ENCODE measurements at places on chromosomes 3 and 15.

DNA sequence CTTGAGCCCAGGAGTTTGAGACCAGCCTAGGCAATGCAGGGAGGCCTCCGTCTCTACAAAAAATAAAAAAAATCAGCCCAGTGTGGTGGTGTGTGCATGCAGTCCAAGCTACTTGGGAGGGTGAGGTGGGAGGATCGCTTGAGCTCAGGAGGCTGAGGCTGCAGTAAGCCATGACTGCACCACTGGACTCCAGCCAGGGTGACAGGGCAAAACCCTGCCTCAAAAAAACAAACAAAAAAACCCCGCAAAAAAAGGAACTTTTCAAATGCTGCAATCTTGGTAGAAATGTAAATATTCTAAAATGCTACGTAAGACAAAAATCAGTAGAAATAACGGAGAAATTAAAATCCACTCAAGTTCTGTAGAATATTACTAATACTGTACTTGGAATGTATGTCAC, 108.1 kb upstream of the MELTF start:
- DNase-seq, result no peak

GRCh38 chr3:29463304-29463703, 182.4 kb downstream of the RBMS3 start:
- DNase-seq, result peak; percentile 66

- no peak for DNase-seq
Observed at GRCh38 chr3:157856078-157856939, 249.9 kb downstream of the SHOX2 start.

DNA sequence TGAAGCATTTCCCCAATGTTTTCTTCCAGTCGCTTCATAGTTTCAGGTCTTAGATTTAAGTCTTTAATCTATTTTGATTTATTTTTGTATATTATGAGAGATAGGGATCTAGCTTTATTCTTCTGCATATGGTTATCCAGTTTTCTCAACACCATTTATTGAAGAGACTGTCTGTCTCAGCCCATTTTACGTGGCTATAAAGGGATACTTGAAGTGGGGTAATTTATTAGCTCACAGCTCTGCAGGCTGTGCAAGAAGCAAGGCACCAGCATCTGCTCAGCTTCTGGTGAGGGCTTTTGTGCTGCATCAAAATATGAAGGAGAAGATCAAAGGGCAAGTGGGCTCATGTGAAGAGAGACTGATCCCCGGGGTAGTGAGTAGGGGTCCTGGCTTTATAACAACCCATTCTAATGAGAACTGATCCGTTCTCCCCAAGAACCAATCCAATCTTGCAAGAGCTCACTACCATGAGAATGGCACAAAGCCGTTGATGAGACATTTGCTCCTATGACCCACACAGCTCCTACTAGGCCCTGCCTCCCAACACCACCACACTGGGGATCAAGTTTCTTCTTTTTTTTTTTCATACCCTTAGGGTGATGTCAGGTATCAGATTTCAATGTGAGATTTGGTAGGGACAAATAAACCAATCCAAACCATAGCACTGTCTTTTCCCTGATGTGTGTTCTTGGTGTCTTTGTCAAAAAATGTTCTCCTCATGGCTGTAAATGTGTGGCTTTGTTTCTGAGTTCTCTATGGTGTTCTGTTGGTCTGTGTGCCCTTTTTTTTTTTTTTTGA, 63.2 kb downstream of the IQGAP1 start:
- DNase-seq, result peak; percentile 64

DNA sequence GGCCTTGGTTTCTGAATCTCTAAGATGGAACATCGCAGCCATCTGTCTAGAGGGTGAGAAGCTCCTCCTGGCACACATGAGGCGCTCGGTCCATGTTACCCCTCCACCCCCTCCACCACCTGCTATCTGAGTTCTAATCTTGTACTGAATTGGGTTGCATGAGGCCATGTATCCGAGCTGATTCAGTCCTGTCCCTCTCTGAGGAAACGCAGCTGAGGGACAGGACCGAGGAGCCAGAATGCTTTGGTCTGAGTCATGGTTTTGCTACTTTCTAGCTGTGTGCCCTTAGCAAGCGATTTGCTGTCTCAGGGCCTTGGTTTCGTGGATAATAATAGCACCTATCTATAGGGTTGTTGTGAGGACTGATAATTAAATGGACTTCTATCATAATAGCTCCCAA, 87.8 kb upstream of the SEC13 start:
- no peak for DNase-seq

GRCh38 chr3:158847885-158848284, 46.0 kb downstream of the MFSD1 start:
- DNase-seq, result no peak

DNA sequence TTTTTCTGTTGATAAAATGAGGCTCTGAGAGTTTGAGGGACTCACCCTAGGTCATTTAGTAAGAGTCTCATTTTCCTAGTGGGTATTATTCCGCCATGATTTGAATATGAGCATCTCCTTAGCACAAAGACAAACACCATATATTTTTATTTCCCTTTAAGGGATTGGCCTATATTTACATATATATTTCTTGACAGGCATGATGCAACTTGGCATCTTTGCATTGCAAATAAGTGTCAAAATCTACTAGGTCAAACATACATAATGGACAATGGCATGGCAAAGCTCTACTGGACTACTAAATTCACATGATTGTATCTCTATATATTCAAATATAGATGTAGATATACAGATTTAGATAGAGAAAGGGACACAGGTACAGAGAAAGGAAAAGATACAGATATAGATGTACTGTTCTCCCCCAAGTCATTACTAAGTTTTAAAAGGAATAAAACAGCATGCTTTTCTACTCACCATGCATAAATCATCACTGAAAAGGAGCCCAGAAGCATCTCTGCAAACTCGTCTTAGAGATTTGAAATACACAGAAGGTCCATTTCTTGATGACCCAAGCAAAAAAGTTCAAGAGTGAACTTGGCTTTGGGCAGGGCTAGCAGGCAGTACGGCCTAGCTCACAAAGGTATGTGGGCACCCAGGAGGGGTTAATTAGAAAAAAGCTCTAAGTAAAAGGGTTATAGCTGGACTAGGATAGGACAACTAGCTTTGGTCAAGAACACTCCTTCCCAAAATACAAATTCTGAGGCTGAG, 495.8 kb downstream of the NTRK3 start:
- no peak for DNase-seq

DNA sequence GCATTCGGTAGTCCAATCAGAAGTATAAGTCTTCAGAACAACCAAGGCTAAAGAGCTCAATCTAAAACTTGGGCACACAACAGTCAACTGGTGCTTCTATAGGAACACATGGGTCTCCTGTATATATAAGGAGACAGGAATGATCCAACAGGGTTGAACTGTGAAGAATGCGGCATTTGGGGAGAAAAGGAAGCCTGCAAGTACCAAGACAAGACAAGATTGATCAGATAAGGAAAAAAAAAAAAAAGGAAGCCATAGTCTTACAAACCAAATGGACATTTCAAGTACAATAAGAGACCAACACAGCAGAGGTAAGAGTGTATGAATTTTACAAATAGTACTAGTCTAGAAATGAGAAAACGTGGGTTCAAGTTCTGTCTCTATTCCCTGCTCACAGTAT, 6.5 kb downstream of the CPEB1 start:
- DNase-seq, result no peak

GRCh38 chr3:33240261-33240660, 21.7 kb upstream of the SUSD5 start:
- DNase-seq, result no peak

- DNase-seq, result no peak
Observed at GRCh38 chr15:50764461-50765194, 878 bp downstream of the SPPL2A start.

DNA sequence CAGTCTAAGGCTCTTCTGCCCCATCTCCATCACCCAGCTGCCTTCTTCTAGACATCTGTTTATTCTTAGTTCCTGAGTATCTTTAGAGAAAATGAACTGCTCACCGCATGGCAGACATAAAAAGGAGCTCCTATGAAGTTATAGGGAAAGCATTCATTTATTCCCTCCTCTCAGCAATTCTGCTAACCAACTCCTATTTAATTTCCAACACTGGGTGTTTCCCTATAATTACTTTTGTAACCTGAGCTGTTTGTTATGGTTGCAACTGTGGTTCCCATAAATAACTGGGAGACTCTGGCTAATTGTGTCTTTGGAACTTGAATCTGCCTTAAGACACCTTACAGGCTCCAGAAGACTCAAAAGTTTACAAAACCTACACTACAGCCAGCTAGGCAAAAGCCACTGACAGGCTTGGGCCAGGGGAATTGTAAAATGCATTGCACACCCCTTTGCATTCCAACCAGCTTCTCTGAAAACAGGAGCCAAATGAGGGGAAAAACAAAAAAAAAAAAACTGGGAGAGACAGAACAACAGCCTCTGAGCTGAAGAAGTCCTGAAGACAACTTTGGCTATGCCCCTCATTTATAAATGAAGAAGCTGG, 231.5 kb upstream of the FEZF2 start:
- DNase-seq, result peak; percentile 13

DNA sequence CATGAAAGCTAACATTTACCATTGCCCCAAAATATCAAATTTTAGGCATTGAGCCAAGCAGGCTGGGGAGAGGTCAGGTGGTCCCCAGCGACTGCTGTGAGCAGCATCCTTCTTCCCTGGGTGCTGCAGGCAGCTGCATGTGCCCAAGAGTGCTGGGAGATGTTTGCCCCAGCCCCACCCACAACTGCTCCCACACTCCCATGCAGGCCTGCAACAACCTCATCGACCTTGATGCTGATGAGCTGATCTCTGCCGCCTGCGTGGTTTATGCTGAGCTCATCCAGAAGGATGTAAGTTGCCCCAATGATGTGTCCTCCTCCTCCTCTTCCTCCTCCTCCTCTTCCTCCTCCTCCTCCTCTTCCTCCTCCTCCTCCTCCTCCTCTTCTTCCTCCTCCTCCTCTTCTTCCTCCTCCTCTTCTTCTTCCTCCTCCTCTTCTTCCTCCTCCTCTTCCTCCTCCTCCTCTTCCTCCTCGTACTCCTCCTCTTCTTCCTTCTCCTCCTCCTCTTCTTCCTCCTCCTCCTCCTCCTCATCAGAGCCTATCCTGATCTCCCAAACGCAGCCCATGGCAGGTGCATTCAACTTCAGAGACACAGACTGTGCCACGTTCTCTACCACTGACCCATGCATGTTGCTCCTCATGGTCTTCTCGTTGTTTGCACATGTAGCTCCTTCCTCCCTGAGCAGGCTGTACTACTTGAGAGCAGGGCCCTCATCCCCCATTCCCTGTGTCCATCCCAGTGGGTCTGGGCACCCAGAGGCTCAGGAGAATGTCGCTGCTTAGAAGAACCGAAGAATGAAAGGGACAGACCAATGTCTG, 15.1 kb downstream of the TBC1D21 start:
- no peak for DNase-seq

DNA sequence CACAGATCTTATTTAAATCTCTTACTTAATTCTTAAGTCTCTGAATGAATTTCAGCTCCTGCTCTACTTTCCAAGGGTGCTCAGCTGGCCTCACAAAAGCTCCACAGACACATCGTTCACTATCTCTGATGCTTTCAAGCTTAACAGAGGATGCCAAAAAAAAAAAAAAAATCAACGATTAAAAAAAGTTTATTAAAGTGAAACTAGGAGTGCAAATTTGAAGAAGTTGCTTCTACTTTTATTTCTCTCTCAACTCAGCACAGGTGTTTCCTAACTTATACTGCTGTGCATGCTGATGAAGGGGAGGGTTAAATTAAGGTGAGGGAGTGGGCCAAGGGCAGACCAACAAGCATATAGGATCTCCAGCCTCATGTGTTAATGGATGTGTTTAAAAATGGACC, 157.2 kb downstream of the TIGIT start:
- no peak for DNase-seq

DNA sequence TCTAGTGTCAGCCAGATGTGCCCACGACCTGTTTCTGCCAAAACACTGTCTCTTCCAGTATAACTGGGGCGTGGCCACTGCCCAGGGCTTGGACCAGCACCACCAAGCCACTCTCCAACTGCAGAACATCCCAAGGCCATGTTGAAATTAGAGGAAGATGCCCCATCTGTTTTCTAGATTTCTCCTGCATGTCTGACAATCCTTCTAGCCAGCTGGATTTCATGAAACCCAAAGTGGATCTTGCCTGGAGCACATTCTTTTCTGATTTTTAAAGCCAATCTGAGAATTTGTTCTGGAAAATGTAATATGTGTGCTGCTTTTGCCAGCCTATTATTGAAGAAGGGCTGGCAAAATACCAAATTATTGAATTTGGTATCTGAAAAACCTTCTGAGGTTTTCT, 182.5 kb downstream of the SLCO3A1 start:
- DNase-seq, result no peak

- no peak for DNase-seq
Observed at GRCh38 chr3:37551857-37552256, 309.8 kb upstream of the CTDSPL start.

DNA sequence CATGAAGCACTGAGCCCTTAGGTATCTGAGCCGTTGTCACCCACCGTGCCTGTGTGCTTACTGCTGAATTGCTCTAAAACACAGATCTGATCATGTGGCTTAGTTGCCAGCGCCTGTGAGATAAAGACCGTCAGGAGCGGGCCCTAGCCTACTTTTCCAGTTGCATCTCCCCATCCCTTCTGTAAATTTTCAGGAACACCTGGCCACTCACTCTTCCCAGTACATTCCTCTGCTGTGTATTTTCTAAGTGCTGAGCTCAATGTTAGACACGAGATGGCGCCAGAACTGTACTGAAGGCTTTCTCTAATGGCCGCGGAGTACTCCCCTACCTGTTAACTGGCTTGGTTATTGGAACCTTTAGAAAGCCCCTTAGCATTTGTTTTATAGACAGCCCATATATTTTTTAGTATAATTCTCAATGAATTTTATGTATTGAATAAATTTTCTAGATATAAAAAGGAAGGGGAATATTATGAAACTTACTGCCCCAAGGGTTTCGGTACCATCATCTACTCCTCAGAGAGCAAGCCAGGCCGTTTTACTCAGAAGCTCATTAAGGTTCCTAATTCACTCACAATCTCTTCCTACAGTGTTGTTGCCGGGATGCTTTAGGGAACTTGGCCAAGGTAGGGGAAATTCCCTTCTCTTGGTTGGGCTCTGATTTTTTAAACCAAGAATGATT, 16.7 kb upstream of the WNT7A start:
- peak; percentile 63 for DNase-seq

GRCh38 chr3:119011528-119011927, 23.1 kb downstream of the IGSF11 start:
- no peak for DNase-seq

DNA sequence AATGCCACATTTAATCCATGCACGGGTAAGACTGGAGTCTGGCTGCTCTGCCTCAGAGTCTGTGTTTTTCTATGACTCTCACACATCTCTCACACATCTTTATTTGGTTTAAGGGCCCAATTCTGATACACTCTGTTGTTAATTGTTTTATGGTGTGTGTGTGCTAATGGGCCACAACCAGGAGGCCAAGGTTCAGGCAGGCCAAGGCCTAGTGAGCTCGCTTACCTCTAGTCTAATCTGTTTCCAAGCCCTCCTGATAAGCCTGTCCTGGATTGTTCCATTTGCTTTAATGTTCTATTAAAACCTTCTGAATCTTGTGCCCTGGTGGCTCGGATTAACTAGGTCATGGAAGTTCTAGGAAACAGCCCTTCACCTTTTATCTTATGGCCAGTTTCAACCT, 445.4 kb upstream of the DPH6 start:
- DNase-seq, result no peak

- DNase-seq, result peak; percentile 36
Observed at GRCh38 chr3:149384911-149385321, 7.5 kb upstream of the TM4SF1 start.
